ENCODE measurements at places on chromosomes 4 and X.

DNA sequence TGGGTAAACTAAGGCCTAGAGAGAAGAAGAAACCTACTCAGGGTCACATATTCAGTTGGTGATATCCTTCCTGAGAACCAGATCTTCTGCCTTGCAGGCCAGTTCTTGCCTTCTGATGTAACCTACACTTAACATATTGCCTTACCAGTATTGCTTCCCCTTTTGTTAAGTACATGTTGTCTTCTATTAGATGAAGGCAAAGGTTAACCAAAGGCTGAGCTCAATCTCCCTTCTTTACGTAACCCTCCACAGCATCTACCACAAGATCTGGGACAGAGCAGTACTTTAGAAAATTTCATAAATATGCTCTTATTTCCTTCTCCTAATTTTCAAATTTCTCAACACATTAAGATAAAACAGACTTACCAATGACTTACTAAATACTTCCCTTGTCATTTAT lies 474.4 kb downstream of the SH2D1A start:
- no peak for DNase-seq

- no peak for DNase-seq
These were observed 46.9 kb upstream of the TAB3 start for GRCh38 chrX:30935985-30936384.

- no peak for DNase-seq
These were observed 4.3 kb downstream of the BANK1 start for GRCh38 chr4:101794806-101795205.

- no peak for DNase-seq
These were observed 7.5 kb downstream of the ZNF41 start for GRCh38 chrX:47475476-47475875.

- no peak for DNase-seq
These were observed 448.3 kb upstream of the SPANXN1 start for GRCh38 chrX:144798972-144799371.

DNA sequence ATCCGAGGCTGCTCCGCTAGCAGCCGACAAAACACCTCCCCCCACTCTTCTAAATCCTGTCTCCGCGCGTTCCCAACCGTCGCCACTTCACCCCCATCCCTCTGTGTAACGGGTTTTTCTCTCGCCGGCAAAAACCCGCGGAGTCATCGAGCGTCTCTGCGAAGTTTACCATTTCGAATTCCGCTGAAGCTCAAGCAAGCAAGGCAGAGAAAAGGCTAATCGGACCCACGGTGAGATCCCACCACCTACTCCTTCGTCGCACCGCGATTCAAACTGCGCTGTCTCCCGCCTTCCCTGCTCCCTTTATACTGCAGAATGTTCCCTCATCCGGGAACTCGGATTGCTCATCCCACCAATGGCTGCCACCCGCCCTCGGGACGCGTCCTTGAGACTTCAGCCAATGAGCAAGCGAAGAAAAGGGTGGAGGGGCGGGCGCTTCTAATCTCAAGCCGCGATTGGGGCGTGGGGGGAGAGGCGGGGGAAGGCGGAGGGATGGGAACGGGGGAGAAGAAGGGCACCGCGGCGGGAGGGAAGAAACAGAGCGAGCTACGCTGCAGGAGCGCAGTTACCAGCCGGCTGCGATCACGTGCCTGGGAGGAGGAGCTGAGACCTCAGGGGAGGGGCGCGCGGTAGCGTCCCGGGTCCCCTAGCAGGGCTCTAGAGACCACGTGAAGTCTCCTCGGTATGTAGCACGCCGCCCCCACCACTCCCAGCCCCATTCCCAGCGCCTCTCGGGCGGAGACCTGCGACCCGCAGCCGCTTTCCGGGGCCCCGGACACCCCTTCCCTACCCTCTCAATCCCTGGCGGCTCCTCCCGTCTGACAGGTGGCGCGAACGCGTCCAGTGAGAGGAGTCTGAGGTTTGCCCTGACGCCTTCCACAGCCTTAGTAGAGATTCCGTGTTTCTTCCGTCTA lies at the start of gene H2AZ1:
Gene H2AZ1, minus strand, starts transcription at position 277 of the 914 bp plus-strand sequence. Its CDS starts 105 bp downstream, at position 172.
- DNase-seq, result peak; percentile 97

GRCh38 chr4:94567811-94568210 lies 116.1 kb downstream of the PDLIM5 start:
- no peak for DNase-seq

DNA sequence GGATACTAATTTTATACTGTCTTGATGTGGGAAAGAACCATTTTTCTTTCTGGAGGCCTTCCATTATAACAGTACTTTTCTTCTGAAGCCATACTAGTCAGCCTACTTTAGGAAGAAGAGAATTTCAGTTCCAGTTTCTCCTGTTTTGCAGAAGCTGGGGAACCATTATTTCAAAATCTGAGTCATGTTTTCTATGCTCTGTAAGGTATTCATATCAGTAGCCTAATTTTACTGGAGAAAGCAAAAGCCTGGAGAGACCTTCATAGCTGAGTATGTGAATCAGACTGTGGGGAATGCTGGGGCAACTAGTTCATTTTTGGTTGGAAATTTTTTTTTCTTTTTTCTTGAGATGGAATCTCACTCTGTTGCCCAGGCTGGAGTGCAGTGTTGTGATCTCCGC lies 22.4 kb downstream of the AFF1 start:
- no peak for DNase-seq

DNA sequence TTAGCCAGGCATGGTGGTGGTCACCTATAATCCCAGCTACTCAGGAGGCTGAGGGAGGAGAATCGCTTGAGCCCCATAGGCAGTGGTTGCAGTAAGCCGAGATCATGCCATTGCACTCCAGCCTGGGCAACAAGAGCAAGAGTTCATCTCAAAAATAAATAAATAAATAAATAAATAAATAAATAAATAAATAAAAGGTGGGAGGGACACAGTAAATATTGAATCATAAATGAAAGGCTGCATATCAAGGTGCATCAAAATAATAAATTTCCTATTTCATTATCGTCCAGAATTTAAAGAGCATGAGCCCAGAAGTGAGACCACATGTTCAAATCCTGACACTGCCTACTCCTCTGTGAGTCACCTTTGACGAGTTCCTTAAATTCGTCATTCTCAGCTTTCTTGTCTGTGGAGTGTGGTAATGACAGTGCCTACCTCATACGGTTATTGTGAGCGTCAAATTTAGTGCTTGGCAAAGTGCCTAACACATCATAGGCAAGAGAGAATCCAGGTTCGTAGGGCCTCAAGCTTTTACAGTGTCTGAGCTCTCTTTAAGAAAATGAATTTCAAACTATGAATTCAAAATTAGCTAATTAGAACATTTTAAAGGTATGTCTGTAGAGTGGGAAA lies 49.9 kb downstream of the IL15 start:
- DNase-seq, result no peak

GRCh38 chrX:96004386-96004785 lies 680.3 kb upstream of the DIAPH2 start:
- DNase-seq, result no peak
